Adrenal gland (tissue), 19 donors: ENCODE measurements at places on chromosomes 16 and 17.
A peak's percentile ranks its signal among the peaks of the same experiment; 100 is the strongest.

- no peak for DNase-seq
These were observed 13.2 kb upstream of the FOXJ1 start for GRCh38 chr17:76154292-76154691.

DNA sequence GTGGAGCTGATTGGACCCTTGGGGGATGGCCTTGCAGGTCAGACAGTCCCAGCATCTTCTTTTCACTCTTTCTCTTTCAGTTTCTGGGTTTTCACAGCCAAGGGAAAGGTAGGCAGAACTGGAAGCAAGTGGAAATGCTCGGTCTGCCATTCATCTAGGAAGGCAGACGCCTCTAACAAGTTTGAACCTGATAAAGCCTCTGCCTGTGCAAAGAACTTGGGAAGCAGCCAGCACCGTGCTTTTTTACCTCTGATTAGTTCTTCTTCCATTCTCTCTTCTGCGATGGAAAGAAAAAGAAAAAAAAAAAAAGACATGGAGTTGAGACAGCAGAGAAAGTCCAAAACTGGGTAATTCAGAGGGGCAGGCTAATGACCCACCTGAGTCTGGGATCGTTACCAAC, 997.8 kb upstream of the EEF2KMT start:
- DNase-seq: no peak

DNA sequence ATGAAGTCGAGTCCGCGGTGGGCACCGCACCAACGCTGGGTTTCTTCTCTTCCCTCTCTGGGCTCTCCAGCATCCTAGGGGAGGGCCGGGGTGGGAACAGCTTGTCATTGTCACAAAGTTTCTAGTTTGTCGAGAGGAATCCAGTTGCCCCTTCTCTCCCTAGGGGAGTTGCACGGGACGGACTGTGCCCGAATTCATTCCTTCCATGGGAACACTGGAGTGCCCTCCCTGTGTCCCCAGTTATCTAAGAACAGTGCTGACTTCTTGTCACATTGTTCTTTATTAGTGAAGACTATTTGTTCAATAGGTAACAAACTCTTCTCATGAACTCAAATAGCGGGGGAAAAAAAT, 1.2 kb downstream of the KLHL36 start:
- DNase-seq: no peak

GRCh38 chr17:60630352-60630751, 30.4 kb downstream of the PPM1D start:
- DNase-seq: peak; percentile 42

- DNase-seq: no peak
These were observed 582.3 kb downstream of the WWOX start for GRCh38 chr16:78681743-78682142.

GRCh38 chr16:71883168-71883848, 674 bp downstream of the ZNF821 start:
- DNase-seq: no peak

GRCh38 chr17:13085578-13085977, 67.8 kb upstream of the ELAC2 start:
- DNase-seq: no peak

DNA sequence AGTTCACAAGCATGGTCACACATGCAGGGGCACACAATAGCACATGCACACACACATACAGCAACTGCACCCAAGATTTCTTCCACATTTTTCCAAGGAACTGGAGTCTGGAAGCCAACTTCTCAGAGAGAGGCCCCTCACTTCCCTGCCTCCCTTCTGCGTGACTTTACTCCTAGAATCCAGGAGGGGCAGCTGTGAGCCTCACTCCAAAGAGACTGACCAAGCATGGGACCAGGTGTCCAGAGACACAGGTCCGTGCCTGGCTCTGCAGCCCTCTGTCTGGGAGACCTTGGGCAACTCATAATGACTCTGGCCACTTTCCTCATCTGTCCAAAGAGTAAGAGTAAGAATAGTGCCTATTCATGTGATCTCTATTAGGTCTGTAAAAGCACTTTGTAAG, 104.7 kb upstream of the TMEM132E start:
- DNase-seq: no peak

DNA sequence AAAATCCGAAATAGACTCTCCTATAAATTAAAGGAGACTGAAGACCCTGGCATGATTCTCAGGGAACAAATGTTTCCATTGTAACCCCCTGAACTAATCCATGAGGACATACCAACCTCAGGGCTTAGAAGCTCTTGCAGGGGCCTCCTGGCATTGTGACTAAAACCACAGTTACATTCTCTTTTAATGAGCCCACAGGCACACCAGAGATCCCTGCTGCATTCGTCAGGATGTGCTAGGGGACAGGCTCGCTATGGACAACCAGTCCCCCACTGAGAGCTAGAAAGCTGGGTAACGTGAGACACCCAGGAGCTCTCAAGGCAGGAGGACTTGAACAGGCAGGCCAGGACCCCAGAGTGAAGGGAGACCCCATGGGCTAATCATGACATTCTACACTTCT, 140.6 kb upstream of the TNRC6C start:
- no peak for DNase-seq

GRCh38 chr17:18318117-18318516, 3.0 kb downstream of the SMCR8 start:
- DNase-seq: no peak

DNA sequence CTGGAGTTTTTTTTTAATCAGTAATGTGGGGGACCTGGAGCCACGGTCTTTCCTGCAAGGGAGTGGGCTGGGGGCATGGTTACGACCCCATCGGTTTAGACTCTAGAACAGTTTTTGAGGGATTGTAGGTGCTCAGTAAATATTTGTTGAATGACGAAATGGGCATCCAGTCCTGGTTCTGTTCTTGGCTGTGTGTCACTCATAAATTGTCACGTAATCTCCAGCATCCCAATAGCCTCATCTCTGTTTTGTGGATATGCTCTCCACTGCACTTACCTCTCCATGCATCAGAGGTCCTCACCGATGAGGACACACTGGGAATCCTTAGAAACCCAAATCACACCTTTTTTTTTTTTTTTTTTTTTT, 497 bp upstream of the SLC38A7 start:
- DNase-seq: no peak

DNA sequence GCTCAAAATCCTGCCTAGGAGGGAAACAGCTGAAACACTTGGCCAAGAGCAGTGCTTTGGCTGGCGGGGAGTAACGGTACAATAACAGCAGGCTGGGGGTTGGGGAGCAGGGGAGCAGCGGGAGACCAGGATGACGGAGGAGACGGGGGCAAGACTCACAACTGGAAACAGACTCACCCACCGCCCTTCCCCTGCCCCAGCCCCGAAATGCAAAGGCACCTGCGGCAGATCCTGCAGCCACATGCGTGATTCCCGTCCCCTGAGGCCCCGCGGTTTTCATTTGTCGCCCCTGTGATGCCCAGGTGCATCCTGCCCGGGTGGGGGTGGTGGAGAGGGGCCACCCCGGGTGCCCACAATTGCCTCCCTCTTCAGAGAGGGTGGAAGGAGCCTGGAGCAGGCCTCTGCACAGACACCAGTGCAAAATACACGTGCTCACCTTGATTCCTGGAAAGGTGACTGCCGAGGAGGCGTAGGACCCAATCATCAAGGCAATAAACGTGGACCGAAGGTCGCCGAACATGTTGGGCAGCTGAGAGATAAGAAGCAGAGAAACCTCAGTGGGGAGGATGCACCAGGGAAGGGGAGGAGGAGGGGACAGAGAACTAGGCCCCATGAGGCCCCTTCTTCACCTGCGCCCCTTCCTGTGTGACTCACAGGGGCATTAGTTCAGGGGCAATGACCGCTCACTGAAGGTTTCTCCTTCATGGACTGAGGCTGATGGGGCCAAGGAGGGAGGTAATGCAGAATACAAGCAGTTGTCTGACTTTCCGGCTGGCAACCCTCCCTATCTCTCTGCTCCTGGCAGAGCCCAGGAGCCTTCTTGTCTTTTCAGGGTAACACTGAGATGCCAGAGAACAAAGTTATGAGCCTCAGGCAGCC, 30.4 kb upstream of the PITPNA start:
- no peak for DNase-seq

- no peak for DNase-seq
These were observed 708 bp downstream of the BAIAP2 start for GRCh38 chr17:81035521-81036196.

- no peak for DNase-seq
These were observed 703.2 kb downstream of the MAF start for GRCh38 chr16:78897299-78897698.

- DNase-seq: no peak
These were observed 12.6 kb downstream of the UTS2R start for GRCh38 chr17:82384051-82384729.
